ENCODE measurements at places on chromosomes 16 and 17.

DNA sequence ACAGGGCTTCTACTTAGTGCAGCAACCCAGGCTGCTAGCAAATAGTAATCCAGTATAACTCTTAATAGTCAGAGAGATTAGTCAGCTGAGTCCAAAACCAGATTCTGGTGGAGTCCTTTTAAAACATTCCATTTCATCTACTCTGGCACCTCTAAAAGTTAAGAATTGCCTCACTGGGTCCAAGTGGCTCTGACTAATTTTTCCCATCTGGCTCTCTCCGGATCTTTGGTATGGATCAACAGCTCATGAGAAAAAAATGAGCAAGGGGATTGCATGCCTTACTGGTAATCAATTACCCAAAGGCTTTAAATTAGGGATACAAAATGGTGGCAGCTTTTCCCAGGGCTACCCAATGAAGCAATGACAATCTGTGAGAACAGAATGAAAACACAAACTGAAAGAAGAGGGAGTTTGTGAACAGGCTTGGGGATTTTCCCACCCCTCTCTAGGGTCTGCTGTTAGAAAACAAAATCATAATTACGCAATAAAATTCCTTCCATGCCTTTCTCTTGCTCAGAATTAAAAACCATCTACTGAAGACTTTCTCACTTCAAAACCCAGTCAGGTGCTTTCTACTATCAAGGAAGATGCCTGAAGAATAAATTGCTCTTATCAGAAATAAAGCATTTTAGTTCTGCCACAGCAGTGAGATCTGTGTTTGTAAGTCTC, 84.6 kb upstream of the PMFBP1 start:
- DNase-seq = no peak

DNA sequence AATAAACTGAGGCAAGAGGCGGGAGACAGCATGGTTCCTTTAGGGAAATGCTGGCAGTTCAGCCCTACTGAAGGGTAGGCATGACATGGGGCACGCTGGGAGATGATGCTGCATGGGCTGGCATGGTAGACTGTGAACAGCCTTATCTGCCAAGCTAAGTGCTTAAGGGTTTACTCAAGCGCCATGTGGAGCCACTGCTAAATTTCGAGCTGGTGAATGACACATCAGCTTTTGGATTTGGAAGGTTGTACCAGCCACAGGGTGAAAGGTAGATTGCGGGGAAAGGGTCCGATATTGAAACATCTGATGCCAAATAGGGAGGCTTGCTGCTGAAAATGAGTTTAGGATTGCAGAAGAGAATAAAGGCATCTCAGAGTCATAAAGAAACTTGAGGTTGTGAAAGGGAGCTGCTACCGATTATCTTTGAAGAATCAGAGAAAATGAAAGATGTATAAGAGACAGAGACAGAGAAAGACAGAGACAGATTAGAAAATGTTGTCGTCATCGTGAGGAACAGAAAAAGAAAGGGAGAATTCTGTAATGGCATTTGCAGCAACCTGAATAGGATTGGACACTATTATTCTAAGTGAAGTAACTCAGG, 16.3 kb downstream of the PIK3R5 start:
- DNase-seq = no peak

DNA sequence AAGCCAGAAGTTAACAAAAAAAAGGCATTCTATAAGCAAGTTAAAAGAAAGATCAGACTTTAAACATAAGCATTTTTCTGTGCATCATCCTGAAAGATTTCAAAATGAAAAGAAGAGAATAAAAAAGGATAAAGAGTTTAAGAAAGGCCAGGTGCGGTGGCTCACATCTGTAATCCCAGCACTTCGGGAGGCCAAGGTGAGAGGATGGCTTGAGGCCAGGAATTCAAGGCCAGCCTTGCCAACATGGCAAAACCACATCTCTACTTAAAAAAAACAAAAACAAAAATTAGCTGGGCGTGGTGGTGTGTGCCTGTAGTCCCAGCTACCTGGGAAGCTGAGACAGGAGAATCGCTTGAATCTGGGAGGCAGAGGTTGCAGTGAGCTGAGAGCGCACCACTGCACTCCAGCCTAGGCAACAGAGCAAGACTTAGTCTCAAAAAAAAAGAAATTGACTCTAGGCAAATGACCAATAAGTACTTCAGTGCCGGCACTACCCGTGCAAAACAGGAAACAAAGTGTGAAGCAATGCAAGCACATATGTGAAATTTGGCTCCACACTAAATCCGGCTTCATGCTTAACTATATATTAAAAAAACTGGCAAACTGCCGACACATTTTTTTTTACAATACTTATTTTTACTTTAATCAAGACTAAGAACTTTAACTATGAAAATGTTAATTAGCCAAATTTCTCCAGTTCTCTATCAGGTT, 83.2 kb upstream of the C17orf78 start:
- no peak for DNase-seq

DNA sequence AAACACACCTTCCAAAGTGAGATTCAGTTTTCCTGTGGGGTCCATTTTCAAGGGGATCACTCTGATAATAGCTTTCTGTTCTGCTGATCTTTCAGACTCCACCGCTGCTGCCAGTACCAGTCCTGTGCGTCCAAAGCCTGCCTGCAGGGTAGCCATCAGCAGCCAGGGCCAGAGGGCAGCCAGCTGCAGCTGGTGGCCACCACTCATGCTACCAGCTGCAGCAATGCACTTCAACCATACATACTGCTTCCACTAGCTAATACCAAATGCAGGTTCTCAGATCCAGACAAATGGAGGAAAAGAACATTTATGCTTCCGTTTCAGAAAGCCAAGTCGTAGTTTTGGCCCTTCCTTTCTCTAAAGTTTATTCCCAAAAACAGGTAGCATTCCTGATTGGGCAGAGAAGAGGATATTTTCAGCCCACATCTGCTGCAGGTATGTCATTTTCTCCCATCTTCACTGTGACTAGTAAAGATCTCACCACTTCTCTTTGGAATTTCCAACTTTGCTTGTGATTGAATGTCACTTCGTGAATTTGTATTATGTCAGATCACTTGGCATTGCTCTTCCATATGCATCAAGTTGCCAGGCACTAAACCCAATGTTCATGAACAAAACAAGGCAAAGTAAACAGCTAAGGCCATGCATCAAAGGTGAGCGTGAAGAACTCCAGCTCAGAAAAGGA, 1.8 kb downstream of the RNF43 start:
- no peak for DNase-seq

Measured in H54 (cell line).